Kidney epithelial cell (primary cell): ENCODE measurements at places on chromosomes 5 and 9. TPM values are rescaled to one million over a fixed set of nuclear protein-coding genes. Genes with fewer than 3 reads are reported as not detected.
A peak's percentile ranks its signal among the peaks of the same experiment; 100 is the strongest.

DNA sequence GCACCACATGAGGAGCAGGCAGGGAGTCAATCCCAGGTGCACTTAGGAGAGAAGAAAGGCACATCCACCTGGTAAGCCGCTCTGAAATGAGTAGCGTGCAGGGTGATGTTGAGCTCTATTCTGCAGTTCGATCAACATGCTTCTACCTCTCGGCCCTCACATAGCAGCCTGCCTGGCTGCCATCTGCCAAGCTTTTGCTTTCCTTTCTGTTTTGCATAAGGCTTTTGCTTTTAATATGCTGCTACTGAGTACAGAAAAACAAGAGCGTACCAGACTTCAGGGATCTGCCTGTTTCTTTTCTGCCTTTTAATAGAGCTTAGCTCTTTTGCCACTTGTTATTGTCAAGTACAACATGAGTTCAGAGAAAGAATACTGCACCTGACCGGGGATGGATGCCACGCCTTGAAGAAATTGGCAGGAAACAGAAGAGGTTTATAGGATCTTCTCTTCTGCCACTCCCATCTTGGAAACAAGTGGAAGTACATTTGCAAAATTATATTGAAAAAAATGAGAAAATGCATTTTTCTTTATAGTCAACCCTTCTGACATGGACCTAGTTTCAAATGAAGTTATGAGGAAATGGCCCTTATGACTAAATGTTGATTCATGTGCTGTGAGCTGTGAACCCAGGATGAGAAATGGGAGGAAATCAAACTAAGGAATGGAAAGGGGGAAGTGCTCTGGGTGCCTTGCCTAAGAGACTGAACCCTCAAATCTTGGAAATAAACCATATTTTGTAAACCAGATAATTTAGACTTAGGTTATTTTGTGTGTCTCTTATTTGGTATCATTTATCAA lies 4.0 kb upstream of the FCHO2 start:
- DNase-seq: no peak

DNA sequence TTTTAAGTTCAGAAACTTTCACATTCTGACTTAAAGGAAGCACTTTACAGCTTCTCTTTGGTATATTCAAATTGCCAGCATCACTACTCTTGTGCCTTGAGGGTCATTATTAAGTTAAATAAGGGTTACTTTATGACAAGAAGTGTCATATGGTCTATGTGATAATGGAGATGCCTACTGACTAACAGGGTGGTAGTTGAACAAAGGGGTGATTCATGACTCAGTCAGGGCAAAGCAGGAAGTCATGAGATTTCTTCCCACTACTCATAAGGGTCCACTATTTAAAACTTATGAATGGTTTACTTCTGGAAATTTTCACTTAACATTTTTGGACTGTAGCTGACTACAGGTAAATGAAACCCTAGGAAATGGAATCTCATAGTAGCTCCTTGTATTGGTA lies 938.3 kb upstream of the PTPRD start:
- peak; percentile 12 for DNase-seq

- no peak for DNase-seq
These were observed 30.3 kb upstream of the MAST4 start for GRCh38 chr5:66565878-66566277.

CATSPER3 gene
- total RNA-seq: 0.13 TPM in 1 of 2 replicates, not detected in the other

GRCh38 chr5:55509796-55510522 lies 24.8 kb downstream of the PLPP1 start:
- DNase-seq: no peak

DNA sequence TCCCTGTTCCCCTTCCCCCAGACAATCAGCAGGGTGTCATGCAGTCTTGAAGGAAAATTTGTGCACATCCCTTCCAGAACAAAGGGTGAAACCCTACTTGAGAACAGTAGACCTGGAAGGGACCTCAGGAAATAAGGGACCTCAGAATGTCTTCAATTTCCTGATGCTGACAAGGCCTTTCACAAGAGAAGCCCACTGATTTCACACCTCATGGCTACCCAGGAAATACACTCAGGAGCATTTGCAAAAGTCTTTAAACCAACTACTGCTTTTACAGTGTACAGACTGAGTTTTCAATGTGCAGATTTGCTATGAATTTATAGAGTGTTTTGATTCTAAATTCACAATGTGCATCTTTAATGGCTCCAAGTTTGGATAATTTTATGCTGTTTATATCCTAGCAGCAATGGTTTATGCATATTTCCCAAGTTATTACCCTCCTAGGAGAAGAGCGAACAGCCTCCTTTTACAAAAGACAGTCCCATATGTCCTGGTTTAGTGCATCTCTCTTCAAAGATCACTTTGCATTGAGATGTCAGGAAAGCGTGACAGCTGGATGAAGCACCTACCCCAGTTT lies 74.8 kb downstream of the GALNT10 start:
- no peak for DNase-seq

DNA sequence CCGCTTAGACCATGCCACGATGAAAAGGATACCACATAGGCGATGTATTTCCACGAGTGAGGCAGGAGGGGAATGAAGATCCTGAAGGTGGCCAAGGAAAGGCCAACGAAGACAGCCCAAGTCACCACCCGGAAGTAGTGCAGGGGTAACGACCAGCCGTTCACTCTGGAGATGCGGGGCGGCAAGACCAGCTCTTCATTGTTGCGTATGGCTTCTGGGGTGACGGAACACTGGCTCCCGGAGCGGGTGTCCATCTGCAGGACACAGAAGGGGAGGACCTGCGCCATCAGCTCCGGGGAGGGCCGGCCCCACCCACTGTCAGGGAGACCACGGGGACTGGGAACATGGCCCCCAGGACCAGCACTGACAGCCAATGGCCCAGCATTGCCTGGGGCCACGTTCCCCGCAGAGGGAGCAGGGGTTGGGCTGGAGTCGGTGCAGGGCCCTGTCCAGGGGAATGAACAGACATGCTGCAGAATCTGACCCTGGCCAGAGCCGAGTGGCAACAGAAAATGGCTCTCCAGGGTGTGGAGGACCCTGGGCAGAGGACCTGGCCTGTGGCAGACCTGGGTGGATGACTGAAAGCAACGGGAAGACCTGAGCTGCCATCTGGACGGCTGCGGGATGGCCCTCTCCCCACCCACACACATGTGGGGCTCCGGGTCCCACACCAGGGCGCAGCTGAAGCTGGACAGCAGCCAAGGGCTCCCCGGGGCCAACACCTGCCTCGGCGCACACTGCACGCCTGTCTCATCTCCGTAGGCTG lies 17.7 kb downstream of the ZDHHC11B start:
- DNase-seq: no peak

GRCh38 chr9:136023410-136024225 lies 62.4 kb upstream of the UBAC1 start:
- DNase-seq: no peak

DNA sequence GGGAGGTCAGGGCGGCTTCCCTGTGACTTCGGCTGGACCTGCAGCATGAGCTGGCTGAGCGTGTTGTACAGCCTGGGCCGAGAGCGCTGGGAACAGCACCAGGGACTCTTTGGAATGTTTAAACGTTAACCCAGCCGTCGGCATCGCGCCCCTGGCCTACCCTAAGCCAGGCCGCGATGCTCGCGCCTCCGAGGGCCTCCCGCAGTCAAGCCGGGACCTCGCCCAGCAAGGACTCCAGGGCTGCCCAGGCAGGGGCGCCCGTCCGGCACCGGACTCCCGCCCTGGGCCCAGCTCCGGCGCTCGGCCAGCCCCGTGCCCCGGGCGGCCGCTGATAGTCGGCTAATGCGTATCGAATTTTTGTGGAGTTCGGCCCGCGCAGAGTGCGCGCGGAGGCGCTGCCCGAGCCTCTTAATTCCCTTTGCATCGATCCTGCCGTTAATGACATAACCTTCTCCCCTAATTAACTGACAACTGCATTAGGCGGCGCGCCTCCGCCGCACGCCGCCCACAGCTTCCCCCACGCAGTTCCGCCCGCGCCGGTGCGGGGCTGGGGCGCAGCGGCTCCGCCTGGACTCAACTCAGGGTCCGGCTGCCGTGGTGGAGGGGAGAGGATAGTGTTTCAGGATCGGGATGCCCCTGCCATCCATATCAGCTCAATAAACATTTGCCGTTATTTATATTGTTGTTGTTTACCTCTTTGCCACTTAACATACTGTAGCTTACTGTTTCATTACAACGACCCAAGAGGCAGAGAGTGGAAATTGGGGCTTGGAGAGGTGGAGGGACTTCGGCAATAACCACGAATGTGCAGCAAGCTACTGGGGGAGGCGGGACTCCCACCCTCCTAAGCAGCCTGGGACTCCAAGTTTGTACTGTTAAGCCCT lies 28.8 kb upstream of the CDC23 start:
- no peak for DNase-seq

CDC14B gene
- total RNA-seq: 14.2 and 25.5 TPM in 2 replicates

- DNase-seq: no peak
These were observed 36.5 kb upstream of the IRX4 start for GRCh38 chr5:1919209-1919566.

DNA sequence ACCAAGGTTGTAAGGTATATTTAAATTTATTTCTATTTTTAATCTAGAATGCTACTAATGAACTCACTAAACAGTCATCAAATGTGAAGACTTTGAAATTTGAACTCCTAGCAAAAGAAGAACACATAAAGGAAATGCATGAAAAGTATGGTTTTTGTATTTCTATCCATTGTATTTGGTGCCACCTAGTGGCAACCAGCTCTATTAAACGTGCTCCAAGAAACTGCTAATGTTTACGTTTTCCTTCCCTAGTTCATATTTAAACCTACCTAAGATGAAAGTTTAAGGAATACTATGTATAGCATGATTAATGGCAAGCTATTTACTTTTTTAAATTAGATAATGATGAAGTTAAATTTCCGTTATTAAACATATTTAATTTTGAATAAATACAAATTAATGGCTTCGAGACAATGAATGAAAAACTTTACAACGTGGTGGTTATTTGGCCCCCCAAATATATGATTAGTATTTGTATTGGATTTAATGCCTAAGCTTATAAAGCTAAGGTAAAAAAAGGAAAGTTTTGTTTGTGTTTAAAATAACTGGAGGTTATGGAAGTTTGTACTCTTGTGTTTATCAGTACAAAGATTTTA lies 115.9 kb upstream of the SH3GL2 start:
- no peak for DNase-seq

GRCh38 chr5:179254638-179255271 lies 90.5 kb downstream of the ADAMTS2 start:
- DNase-seq: no peak

KIAA0825 gene
- 2.7 and 3.2 TPM in 2 replicates for total RNA-seq

KCNIP1 gene
- 0.21 and 3.4 TPM in 2 replicates for total RNA-seq

TTC16 gene
- total RNA-seq: not detected in 2 replicates

THBS4 gene
- total RNA-seq: 2.6 and 2.9 TPM in 2 replicates

DNA sequence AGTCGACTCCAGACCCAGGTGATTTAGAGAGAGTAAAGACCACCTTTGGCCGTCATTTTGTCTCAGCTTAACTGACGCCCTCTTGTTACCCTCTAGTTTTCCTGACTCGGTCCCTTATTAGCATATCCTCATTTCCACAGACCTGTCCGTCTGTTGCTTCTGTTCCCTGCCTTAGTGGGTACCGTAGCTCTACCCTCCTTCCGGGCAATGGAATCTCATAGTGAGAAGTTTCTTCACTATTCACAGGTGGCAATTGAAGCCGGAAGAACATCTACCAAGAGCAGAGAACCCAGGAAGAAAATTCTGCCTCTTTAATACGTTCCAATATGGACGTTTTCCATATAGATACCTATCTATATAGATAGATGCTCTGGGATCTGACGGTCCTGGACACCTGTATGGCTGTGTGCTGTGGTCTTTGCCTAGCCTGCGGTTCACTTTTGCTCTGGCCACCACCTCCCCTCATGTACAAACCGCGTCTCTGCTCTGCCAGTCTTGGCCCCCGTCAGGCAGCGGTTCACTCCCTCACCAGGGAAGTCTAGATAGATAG lies 652 bp upstream of the TMEM161B start:
- peak; percentile 5 for DNase-seq

DNA sequence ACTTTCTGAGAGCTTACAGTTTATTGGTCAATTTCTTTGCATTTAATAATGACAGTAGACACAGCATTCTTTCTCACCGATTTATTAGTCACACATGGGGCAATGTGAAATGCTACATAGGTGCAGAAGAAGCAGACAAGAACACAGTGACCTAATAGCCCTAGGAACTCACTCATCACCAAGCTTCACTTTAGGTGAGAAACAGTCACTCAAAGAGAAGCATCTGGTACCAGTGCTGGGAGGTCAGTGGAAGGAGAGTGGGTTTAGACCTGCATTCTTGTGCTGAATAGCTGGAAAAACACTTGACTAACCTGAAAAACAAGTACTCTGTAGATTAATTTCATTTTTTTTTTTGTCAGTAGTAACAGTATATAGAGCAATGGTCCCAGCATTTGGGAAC lies 179.6 kb downstream of the GRIA1 start:
- no peak for DNase-seq

GRCh38 chr9:684054-684890 lies 157.2 kb upstream of the DMRT1 start:
- no peak for DNase-seq

DNA sequence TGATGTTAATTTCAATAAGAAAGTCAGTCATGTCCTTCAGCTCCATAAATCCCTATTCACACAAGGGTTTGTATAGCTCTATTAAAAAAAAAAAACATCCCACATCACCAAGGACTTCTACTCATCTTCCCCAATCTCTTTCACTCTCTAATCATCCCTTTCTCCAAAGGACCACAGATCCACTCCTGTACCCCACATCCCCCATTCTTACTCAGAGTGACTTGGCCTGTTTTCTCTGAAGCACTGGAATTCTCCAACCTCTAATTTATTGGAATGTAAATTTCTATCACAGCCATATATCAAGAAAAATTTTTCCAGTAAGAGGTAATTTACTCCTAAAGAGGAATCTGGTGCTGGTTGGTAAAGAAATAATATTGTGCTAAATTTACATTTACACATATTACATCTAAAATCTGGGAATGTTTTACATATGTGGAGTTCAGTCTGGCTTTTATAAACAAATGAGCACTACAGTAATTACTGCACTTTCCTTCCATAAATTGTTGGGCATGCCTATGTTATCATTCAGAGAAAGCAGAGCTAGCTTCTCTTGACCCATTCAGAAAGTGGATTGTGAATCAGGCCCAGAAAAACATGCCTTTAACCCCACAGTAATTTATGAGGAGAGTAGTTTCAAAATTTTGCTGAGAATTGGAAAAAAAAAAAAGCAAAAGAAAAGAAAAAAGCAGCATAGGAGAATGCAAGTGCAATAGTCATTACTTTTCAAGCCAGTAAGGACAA lies 399.5 kb upstream of the TNC start:
- DNase-seq: no peak

- no peak for DNase-seq
These were observed 119.4 kb downstream of the VCAN start for GRCh38 chr5:83590966-83591365.

GRCh38 chr5:139725073-139725830 lies 70.4 kb upstream of the PSD2 start:
- peak; percentile 73 for DNase-seq

DNA sequence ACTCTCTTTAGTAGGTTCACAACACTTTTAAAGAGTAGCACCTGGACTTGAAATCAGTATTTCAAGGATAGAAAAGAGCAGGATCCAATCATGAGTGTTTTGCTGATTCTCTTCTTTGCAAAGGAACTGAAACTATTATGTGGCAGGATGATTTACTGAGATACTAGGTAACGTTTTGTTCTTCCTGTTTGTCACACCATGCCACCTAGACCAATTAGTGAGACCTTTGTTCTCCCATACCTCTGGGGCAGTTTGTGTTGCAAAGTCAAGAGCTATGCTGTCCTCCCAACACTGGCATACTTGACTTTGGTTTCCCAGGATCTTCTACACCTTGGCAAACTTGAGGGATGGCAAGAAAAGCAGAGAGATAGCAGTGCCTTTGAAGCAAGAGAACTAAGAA lies 43.4 kb downstream of the PPP1R2B start:
- no peak for DNase-seq
